ENCODE measurements at places on chromosomes 3 and 15.

DNA sequence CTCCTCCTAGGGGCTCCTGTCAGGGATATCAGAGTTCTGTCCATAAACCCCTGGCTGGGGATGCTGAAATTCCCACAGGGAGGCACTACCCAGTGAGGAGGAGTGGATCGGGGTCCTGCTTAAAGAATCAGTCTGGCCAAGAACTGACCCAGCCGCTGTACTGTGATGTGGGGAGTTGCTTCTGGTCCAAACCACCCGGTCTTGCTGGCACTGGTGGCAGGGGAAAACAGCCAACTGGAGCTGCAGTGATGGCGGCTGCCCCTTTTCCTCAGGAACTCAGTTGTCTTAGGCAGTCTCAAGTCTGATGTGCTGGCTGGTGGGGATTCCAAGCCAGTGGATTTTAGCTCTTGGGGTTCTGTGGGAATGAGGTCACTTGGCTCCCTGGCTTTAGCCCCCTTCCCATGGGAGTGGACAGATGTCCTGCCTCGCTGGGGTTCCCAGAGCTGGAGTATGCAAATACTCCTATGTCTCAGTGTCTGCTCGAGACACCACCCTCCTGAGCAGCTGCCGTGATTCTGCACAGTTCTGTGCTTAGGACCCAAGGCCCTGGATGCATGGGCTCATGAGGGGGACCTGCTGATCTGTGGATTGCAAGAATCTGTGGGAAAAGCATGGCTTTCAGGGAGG is 97.1 kb downstream of the SLC25A26 start:
- DNase-seq: no peak

DNA sequence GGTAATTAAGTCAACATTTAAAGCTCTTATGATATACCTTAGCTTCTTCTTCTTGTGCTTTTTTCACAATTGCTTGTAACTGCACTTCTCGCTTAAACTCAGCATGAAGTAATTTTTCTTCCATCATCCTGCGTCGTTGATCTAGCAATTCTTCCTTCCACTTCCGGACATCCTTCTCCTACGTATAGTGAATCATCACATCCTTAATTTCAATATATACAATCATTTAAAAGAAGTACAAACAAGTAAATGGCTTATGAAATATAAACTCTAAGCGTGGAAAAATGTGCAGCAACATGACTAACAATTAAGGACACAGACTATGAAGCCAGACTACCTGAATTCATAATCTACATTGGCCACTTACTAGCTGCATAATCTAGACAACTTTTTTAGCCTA is 151.4 kb downstream of the SCAPER start:
- DNase-seq: no peak

DNA sequence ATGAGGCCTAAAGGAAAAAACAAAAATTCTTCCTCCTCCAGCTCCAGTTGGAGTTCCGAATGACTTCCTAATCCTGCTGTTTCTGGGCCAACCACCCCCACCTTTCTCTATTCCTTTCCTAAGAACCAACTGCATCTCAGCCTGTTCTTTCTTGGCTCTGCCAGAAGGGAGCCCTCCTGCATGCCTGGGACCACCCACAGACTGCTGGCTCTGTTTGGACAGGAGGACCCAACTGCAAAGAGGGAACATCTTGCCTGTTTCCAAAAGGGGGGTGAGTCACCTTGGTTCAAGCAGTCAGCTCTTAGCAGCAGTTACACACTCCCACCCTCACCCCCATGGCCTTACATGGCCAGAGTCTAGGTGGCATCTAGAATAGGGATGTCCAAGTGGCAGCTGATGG is 116.0 kb upstream of the PRICKLE2 start:
- DNase-seq: no peak

GRCh38 chr3:71392251-71392650 is 191.3 kb downstream of the FOXP1 start:
- DNase-seq: no peak

DNA sequence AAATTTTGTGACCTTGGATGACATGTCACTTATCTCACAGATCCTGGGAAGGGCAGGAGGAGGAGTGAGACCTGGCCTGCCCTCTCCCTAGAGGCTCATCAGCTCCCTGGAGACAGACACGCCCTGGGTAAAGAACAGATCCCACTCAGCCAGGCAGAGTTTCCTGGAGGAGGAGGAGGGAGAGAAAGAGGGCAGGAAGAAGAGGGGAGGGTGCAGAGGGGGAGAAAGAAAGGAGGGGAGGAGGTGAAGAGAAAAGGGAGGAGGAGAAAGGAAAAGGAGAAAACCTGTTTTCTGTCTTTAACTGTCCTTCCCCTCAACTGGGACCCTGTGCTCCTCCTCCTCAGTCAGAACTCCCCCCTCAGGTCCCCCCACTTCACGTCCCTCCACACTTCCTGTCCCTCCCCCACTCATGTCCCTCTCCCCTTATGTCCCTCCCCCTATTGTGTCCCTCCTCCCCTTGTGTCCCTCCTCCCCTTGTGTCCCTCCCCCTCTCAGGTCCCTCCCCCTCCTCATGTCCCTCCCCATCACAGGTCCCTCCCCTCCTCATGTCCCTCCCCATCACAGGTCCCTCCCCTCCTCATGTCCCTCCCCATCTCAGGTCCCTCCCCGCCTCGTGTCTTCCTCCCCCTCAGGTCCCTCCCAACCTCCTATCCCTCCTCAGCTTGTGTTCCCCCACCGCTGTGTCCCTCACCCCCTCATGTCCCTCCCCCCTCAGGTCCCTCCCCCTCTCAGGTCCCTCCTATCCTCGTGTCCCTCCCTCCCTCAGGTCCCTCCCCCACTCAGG is 52.3 kb upstream of the CGNL1 start:
- no peak for DNase-seq

GRCh38 chr15:25230442-25230841 is 208.4 kb downstream of the UBE3A start:
- DNase-seq: no peak

GRCh38 chr3:45552794-45553371 is 41.7 kb upstream of the LIMD1 start:
- no peak for DNase-seq

DNA sequence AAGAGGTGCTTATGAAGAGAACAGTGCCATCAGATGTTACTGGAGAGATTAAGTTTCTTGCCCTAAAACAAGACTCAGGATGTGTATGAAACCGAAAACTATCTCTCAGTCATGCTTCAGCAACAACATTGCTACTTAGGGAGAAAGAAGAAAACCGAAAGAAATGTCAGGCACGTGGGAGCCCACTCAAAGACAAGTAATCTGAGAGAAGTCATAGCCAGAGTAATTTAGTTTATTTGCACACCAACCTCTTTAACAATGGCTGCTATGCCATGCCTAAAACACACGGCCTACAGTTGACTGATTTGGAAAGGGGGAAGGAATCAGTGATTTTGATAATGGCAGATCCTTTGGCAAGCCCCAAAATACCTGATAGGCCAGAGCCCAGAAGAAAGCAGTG is 162.9 kb downstream of the TIGIT start:
- no peak for DNase-seq

GRCh38 chr3:160210799-160211221 is 14.4 kb upstream of the C3orf80 start:
- no peak for DNase-seq

GRCh38 chr3:48696156-48696555 is 10.4 kb upstream of the NCKIPSD start:
- DNase-seq: no peak

DNA sequence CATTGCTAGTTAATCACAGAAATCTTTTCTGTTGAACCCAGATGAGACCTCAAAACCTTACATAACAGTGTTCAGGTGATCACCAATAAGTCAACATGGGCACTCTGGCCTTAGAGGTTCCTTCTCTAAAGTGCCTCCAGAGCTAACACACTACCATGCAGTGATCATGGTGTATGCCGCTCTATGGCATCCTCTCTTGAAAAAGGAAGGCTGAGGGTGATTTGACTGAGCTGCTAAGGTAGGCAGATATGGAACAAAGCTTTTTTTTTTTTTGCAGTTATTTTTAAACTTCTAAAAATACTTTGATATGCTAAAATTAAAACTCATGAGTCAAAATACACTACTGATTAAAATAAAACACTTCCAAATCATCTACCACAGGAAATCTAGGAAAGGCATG is 46.0 kb downstream of the IGF2BP2 start:
- DNase-seq: no peak

DNA sequence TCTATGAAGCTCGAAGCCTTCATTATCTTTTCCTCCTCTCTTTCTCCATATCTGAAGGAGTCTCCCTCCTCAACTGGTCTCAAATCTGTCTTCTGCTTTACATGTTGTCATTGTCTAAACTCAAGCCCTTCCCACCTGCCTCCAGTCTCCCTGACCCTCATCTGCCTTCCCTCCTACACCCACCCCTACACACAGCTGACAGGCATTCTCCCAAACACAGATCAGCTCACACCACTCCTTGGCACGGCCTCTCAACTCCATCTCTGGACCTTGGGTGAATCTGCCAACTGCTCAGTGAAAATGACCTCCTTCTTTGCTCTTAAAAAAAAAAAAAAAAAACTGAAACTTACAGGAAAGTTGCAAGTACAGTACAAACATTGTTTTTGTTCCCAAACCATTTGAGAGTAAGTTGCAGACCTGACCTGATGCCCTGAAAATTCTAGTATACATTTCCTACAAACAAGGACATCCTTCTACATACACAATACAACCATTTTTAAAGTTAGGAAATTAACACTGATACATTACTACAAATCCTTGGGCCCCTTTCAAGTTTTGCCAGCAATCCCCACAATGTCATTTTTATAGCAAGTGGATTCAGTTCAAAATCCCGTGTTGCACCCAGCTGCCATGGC is 49.4 kb upstream of the UBE2E1 start:
- no peak for DNase-seq

DNA sequence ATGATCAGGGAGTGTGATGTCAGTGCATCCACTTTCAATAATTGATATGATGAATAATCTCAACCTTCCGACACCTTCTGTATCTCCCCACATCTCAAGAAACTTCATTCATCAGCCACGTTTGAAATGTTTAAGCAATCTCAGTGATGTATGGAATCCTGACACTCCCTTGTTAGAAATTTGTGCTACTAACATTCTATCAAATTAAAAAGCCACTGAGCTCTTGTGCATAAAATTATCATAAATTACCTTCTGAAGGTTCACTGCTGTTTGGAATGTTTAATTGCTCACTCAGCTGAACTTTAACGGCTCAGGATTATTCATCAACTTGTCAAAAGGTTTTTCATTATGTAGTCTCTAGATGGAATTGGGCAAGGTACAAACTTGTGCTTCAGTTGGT is 108.4 kb upstream of the DPH6 start:
- DNase-seq: no peak

DNA sequence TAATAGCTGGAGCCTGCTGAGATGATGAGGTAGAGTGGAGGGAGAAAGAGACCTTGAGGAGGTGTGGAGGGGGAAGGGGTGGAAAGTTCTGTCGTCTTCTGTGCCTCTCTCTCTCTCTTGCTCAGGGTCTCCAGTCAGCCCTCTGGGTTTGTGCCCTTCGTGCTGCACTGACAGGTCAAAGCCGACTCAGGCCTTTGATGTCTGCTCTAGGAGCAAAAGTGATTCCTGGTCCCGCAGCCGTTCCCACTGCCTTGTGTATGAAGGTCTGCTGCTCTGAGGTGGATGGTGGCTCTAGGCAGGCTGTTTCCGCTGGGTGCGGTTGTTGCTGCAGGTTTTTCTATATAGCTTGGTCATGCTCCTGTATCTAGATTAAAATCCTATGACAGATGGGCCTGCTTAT is 89.4 kb downstream of the IGF1R start:
- DNase-seq: no peak

GRCh38 chr3:114411811-114412803 is 118.3 kb downstream of the TIGIT start:
- peak; percentile 54 for DNase-seq

- DNase-seq: no peak
Observed at GRCh38 chr15:59322056-59322759, 50.5 kb downstream of the MYO1E start.

DNA sequence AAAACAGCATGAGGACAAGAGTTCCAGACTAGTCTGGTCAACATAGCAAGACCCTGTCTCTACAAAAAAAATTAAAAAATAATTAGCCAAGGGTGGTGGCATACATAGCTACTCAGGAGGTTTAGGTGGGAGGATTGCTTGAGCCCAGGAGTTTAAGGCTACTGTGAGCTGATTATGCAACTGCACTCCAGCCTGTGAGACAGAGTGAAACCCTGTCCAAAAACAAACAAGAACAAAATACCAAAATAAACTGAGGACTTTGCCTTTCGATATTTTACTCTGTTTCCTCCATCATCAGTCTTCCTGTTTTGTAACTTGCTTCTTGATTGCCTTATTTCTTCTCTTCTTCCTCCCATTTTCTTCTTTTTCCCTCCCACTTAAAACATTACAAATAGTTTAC is 504.4 kb downstream of the ROBO1 start:
- DNase-seq: no peak

DNA sequence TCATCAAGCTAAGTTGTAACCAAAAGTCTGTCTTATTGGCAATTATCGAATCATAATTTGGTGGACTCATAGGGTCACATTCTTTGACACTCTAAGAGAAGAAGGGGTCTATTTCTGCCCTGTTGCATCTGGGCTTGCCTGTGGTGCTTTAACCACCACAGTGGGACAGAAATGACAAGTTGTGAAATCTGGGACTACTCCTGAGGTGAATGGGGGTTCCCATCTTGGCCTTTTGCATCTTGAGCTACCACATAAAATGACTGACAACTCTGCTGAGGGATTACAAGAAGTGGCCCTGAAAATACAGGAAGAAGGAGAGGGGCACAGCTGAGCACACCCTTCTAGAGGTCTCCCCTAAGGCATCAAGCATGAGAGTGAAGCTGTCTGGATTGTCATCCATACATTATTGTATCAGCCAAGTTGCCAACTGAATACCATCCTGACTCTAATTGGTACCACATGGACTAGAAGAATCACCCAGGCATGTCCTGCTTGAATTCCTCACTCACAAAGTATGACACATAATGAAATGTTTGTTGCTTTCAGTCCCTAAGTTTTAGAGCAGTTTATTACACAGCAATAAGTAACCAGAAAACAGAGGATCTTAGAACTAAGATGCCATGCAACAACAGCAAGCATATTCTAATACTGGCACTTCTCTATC is 306.5 kb downstream of the ROBO1 start:
- no peak for DNase-seq

DNA sequence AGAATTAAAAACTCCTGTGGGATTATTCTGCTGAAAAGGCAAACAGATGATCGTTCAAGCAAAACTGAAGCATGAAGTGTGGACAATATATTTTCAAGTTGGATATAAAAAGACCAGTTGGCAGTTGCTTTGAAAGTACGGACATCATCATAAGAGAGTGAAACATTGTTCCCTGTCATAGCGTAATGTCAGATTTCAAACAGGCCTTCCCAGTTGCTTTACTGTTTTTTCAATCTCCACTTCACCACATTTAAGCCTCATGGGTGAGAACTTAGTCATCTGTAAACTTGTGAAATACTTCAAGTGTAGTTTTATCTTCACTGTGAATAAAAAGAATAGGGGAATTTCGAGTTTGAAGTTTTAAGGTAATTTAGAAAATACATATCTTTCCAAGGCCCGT is 435.1 kb upstream of the CNTN3 start:
- no peak for DNase-seq

Measured in activated naive CD4-positive, alpha-beta T cell treated with anti-CD3 and anti-CD28 coated beads, Interleukin-2, amount 50 U/mL, for 72 hours (primary cell).